ENCODE measurements at places on chromosomes 6 and 20. TPM values are rescaled to one million over a fixed set of nuclear protein-coding genes. Genes with fewer than 3 reads are reported as not detected.

The SNRPB2 gene
- total RNA-seq, result 45.7 TPM

The MCHR2 gene
- not detected for total RNA-seq

The NHSL1 gene
- total RNA-seq, result 23.1 TPM

The NQO2 gene
- 13.1 TPM for total RNA-seq

The SCGN gene
- total RNA-seq, result 0.35 TPM

The PRR18 gene
- total RNA-seq, result 0.18 TPM

The COL11A2 gene
- 6.9 TPM for total RNA-seq

The CALHM6 gene
- total RNA-seq, result 4.2 TPM

The TDP2 gene
- 38.9 TPM for total RNA-seq

The CCN2 gene
- 183 TPM for total RNA-seq

The MRPS10 gene
- 27.1 TPM for total RNA-seq

The TCF15 gene
- total RNA-seq, result 2.0 TPM

The UTRN gene
- total RNA-seq, result 295 TPM

The RAET1L gene
- not detected for total RNA-seq

The CST5 gene
- not detected for total RNA-seq

The GNRH2 gene
- not detected for total RNA-seq

The CLDN20 gene
- total RNA-seq, result 0.29 TPM

The FERMT1 gene
- total RNA-seq, result 5.4 TPM

Measured in metanephros (tissue), 2 donors.